Gastrocnemius medialis (tissue), 4 donors: ENCODE measurements at places on chromosomes 6 and 20. TPM values are rescaled to one million over a fixed set of nuclear protein-coding genes. Genes with fewer than 3 reads are reported as not detected.

DNA sequence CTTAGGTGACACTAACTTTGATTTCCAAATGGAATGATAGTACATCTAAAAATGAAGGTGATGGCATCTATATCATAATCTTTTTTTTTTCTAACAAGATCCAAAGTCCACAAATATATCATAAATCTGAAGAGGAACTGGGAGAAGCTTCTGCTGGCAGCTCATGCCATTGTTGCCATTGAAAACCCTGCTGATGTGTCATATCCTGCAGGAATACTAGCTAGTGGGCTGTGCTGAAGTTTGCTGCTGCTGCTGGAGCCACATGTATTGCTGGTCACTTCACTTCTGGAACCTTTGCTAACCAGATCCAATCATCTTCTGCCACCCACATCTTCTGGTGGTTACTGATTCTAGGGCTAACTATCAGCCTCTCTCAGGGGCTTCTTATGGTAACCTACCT is 27.4 kb upstream of the KHDC1 start:
- DNase-seq: no peak

DNA sequence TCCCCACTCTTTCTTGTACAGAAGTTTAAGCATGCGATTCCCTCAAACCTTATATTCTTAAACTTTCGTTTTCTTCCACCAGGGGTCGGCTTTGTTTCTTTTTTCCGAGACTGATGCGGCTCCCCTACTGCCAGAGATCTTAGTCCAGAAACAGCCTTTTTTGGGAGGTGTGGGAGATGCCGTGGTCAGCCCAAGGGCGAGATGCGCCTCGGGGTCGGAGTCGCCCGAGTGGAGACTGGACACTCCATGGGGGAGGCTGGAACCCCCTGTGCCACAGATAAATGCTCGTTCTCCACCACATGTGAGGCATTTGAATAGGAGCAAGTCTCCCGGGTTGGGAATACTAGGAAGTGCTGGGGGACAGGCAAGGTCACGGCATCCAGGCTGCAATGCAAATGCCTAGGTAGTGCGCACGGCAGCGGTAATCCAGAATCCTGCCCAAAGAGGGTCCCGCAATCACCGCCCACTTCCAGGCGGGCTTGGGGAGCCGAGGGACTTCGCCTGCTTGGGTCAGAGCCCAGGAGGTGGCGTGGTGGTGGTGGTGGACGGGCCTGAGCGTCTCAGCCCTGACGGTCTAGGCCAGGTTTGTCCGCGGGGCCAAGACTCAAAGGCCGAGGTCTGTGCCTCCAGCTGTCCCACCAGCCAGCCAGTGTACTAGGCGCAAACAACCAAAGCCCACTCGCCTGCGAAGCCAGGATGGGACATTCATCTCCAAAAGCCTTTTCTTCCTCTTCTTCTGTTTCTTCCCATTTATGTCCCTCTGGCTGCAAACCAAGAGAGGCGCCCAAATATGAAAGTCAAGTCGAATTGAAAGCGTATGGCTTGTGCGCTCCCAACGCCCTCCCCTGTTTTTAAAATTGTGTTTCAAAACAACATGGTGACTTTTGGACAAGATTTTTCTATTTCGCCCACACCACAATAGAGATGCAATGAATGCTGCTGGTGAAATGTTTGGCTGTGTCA is 39.3 kb upstream of the OSTM1 start:
- DNase-seq: no peak

The CTCFL gene
- not detected for total RNA-seq

GRCh38 chr6:99609905-99610489 is 3.4 kb downstream of the PRDM13 start:
- DNase-seq: no peak

The TREML1 gene
- not detected for total RNA-seq

GRCh38 chr6:92715991-92716390 is 703.4 kb downstream of the EPHA7 start:
- DNase-seq: no peak

DNA sequence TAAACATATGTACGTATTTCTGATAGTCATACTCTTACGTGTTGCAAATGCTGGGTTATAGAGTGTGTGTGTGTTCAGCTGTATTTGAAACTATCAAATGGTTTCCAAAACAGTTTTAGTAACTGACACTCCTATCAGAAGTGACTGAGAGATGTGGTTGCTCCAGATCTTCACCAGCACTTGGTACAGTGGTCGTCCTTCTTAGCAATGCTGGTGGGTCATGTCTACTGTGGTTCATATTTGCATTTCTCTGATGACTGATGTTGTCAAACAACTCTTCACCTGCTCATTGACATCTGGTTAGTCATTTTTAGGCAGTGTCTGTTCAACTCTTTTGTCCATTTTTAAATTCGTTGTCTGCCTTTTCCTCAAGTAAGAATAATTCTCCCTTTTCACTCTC is 259.3 kb downstream of the KIF16B start:
- DNase-seq: no peak

GRCh38 chr6:22027040-22027725 is 269.7 kb downstream of the PRL start:
- DNase-seq: no peak

The LCA5 gene
- total RNA-seq: 0.92 TPM

The KCNK17 gene
- total RNA-seq: not detected

DNA sequence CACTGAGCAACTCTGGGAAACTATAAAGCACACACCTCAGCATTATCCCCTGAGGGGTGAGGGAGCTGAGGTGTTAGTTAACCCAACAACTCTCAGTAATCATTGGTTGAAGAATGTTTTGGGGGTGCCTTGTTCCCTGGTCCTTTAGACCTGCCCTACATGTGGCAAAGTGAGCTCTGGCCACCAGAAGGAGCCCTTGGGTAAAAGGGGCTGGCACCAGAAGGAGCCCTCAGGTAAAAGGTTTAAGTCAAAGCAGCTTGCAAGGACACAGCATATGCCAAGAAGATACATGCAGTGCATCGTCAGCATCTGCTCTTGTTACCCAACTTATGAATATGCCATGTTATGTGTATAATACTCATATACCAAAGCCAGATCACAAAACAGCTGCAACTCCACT is 1081.7 kb downstream of the KIF16B start:
- no peak for DNase-seq

DNA sequence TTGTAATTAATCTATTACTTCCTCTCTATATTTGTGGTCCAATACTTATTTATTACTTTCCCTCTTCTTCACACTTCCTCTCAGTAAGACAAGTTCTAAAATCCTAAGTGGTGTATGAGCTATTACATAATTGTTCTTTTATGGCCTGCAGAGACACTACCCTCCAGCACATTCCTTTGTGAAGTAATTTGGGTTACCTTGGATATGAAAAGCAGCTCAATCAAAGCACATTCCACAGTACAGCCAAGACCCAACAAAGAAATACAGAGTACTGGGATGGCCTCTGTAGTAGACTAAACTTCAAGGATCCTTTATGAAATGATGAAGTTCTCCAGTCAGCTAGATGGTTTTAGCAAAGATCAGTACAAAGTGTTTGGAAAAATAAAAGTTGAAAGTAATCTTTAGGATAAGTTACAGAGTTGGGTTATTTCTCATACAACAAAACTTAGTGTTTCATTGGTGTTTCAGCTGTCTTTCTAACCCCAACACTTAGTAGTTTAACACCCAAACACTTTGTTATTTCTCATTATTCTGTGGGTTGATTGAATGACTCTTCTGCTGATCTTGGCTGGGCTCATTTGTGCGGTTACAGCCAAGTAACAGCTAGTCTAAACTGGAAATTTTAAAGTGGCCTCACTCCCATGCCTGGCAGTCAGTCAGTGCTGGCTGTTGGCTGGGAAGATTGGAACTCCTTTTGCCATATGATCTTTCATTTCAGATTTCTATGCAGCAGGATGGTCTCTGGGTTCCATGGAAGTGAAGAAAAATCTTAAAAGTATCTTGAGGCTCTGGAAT is 161.5 kb upstream of the POU3F2 start:
- no peak for DNase-seq

The ULBP3 gene
- not detected for total RNA-seq
